ENCODE measurements at places on chromosomes 4 and X.

GRCh38 chrX:30065226-30065625, 150.1 kb upstream of the MAGEB2 start:
- no peak for DNase-seq

GRCh38 chr4:112184438-112184837, 39.2 kb downstream of the FAM241A start:
- no peak for DNase-seq

- DNase-seq: no peak
These were observed 285.7 kb upstream of the TRAM1L1 start for GRCh38 chr4:117370944-117371668.

DNA sequence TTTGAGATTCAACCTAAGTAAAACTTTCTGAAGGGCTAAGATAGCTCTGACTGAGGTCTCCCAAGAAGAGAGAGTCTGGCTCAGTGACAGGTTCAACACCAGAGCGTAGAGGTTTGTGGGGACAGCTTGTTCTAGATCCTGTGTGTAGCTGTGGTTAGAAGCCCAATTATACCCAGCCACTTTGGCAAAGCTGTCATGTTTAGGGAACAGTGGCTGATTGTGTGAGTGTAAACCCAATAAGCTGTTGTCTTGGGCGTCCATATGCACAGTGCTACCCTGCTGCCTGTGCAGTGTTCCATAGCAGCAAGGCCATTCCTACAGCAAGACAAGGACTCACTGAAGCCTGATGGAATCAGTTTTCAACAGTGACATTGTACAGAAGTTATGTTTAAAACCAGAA, 11.2 kb upstream of the SCRG1 start:
- DNase-seq: no peak

DNA sequence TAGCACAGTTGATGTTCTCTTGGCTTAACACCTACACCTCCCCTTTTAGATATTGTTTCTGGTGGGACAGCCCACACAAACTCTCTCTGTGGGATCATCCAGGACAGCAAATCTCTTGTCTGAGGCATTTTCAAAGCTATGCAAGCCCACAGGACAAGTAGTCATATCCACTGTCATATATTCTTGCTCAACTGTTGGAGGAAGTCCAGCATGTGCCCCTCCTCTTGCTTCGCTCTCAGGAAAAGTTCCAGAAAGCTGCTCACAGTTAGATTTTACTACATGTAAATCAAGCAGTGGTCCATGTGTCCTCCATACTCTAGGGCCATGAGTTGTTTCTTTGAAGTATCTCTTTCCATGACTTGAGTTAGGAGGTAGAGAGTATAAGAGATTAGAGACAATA, 260.7 kb downstream of the INPP4B start:
- DNase-seq: no peak

DNA sequence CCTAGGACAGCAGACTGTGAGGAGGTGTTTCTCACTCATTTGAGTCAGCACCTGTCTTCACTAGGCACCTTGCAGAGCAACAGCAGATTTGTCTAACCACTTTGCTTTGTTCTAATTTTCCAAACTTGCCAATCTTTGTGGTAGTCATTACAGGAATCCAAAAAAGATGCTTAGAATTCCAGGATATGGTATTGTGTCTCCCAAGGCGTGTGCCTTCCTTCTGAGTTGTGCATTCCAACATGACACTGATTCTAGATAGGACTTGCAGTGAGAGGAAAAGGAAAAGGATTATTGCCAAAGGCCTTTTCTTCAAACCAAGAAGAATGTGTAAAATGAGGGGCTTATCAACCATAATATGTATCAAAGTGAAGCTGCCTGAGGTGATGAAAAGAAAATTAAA, 126.2 kb downstream of the MAPK10 start:
- no peak for DNase-seq

GRCh38 chr4:172881645-172882044, 287.0 kb upstream of the GALNT7 start:
- DNase-seq: no peak

GRCh38 chrX:110836982-110837381, 41.4 kb upstream of the CHRDL1 start:
- no peak for DNase-seq

DNA sequence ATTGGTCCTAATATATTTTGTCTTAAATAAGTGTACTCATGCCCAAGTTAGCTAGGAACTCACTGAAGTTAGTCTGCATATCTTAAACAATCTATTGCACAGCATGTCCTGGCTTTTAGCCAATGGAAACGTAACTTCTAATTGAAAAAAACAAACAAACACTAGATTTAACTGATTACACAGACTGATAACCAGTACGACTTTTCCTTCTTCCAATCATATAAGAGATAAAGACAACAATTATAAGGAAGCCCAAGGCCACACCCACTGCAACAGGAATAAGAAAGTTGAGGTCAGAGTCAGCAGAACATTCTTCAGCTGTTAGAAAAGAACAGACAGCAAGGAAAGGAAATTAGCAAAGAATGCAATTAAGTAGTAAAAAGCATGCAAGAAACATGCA, 40.8 kb downstream of the LAMP2 start:
- no peak for DNase-seq

- DNase-seq: no peak
These were observed 114.1 kb downstream of the TLL1 start for GRCh38 chr4:165986956-165987698.

DNA sequence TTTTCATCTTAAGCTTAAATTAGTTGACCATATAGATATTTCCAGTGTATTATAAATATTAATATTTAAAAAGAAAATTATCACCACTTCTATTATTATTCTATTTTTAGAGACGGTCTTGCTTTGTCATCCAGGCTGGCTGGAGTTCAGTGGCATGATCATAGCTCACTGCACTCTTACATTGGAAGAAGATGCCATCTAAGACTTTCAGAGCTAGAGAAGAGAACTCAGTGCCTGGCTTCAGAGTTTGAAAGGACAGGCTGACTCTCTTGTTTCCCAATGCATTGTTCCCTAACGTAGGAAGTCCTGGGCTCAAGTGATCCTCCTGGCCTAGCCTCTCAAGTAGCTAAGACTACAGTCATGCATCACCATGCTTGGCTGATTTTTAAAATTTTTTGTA, 75.9 kb downstream of the FIP1L1 start:
- no peak for DNase-seq

DNA sequence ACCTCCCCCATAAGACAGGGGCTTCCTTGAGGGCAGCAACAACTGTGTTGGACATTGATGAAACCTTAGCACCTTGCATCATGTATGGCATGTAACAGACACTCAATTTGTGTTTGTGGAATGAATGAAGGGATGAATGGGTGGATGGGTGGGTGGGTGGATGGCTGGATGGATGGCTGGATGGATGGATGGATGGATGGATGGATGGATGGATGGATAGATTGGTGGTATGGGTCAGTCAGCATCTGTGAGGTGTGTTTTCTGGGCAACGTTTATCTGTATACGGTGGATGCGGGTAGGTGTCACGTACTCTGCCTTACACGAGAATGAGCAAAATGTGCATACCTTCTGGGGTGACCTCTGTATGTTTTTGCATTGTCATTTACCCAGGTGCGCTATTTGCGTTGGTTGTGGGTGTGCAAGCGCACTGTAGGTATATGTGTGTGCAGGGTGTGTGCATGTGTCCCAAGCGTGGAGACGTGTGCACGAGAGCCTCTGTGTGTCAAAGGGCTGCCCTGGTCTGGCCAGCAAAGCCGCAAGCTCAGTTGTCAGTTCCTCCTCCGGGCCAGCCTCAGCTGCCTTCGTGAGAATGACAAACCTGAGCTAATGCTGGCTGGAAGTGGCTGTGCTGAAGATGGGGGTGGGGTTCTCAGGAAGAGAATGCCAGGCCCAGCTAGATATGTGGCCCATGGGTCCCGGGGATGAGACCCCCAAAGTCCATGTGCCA, 26.5 kb downstream of the ELF4 start:
- no peak for DNase-seq

GRCh38 chrX:41308884-41309647, 24.9 kb upstream of the DDX3X start:
- no peak for DNase-seq

- no peak for DNase-seq
These were observed 280.0 kb downstream of the ANKRD50 start for GRCh38 chr4:124432500-124432899.

DNA sequence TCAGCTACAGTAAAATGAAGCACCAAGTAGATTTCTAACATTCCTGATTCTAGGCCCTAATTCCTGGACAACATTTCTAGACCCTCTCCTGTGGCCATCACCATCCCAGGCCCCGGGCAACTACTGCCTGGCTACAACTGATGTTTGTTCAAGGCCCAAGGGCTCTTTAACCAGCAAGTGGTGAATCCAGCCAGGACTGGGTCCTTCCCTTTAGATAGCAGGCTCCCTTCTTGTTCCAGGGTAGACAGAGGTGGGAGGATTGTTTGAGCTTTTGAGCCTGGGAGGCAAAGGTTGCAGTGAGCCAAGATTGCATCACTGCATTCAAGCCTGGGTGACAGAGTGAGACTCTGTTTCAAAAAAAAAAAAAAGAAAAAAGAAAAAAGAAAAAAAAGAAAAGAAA, 12.7 kb upstream of the AADAT start:
- no peak for DNase-seq

GRCh38 chr4:165190591-165191347, 16.6 kb upstream of the KLHL2 start:
- no peak for DNase-seq

All from COR-L47 (cell line).